ENCODE measurements at places on chromosomes 6 and 20. TPM values are rescaled to one million over a fixed set of nuclear protein-coding genes. Genes with fewer than 3 reads are reported as not detected.

Gene HLA-A
- 48.5 TPM for total RNA-seq

Gene SMPDL3A
- total RNA-seq, result 22.5 TPM

Gene HRH3
- 0.31 TPM for total RNA-seq

Gene PHACTR1
- total RNA-seq, result 90.5 TPM

Gene RIMS1
- 242 TPM for total RNA-seq

Gene GCNT2
- total RNA-seq, result 26.3 TPM

Gene TREML4
- not detected for total RNA-seq

Gene SIRPB2
- total RNA-seq, result 1.3 TPM

Gene TFAP2D
- not detected for total RNA-seq

Gene EYS
- 1.9 TPM for total RNA-seq

Gene GPR6
- total RNA-seq, result 1.3 TPM

Gene PM20D2
- 16.6 TPM for total RNA-seq
